Putamen (tissue), 1 donor: ENCODE measurements at places on chromosomes 16 and 17.

- no peak for DNase-seq
Observed at GRCh38 chr16:73036074-73036826, 11.7 kb downstream of the ZFHX3 start.

GRCh38 chr17:9202532-9202931 is 181.2 kb downstream of the NTN1 start:
- DNase-seq = no peak

DNA sequence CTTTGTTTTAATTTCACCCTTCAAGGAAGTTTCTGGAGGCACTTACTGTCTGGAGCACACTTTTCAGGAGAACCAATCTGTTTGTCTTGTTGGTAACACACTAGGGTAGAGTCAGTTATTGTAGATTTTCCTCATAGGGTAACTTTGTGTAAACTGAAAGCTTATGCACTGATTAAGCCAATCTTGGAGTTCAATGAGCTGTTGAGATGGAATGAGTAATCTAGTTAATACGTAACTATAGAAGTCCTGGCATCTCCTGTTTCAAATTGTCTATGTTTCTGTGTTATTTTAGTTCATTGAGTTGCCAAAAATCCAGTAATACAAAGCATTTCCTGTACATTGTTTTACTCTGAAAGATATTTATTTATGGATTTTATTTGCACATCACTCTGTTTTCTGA is 111.6 kb upstream of the HAS3 start:
- no peak for DNase-seq

- no peak for DNase-seq
Observed at GRCh38 chr16:85640254-85640558, 27.1 kb downstream of the GSE1 start.

DNA sequence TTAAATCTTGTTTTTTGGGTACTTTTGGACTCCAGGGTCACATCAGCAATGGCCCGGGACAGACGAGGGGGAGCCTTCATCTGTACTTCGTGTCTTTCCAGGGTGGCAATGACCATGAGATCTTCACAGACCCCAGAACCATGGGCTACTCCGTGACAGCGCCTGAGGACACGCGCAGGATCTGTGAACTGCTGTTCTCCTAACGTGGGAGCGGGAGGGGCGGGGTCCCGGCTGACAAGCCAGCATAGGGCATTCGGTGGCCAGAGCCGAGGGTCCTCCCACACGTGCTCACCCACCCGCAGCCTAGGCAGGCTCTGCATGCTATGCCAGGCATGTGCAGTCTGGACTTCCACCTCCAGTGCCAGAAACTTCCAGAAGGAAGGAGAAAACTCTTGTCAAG is 21.2 kb downstream of the CARHSP1 start:
- no peak for DNase-seq

DNA sequence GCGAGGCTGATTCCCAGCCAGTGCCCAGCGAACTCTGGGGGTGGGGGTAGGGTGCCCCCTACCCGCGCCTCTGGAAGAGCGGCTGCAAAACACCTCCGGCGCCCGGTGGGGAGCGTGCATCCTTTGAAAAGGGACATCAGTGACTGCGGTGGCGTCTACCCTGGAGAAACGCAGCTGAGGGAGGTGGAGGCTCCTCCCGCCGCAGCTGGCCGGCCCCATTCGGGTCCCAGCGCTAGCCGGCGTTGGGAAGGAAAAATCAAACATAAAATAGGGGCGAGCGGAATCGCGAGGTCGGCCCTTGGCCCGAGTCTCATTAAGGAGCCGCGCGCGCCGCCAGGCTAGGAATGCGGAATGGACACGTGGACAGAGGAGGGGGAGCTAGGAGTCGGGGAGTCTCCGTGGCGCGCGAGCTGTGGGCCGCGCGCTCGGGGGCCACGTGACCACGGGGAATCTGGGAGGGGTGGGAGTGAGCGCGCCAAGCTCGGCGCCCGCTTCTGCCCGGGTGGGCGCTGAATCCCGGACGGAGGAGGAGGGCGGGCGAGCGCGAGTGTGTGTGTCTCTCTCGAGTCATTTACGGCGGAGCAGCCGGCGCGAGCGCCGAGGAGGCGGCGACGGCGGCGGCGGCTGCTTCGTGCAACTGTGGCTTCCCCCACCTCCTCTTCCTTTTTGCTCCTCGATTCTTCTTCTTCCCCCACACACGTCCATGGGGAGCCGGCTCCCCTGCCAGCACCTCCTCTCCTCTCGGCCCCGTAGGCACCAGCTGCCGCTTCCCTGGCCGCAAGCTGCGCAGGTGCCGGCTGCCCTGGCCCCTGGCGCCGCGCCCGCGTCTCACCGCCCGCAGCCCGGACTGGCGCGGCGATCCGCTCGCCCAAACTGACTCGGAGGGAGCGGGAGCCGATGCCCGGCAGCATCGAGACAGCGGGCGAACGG is at the start of gene TMEM132E:
TMEM132E (plus strand) TSS at position 566 of the 930 bp plus-strand sequence. CDS start 1,495 bp downstream, outside the sequence.
- DNase-seq = peak; percentile 47

GRCh38 chr17:42748202-42748907 is 3.5 kb upstream of the EZH1 start:
- no peak for DNase-seq

DNA sequence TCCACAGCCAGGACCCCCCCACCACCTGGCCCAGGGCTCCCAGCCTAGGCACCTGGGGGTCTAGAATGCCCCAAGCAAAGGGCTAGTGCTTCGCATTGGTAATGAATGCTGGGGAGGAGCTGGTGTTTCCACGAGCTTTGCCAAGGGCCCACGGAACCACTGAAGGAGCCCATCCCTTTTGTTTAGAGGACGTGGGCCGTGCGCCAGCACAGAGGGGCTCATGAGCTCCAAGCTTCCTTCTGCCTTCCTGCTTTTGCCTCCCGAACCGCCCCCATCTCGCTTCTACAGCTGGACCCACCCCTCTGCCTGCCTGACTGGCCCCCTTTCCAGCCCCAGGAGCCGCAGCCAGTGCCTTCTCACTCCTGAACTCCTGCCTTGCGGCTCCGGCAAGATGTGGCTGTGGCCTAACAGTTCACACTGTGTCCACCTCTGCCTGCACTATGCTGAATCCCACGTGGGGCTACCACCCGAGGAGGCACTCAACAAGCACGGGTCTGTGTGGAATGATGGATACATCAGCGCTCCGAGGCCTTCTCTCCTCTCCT is 31.8 kb upstream of the RASD1 start:
- DNase-seq = no peak

- no peak for DNase-seq
Observed at GRCh38 chr16:29303520-29303919, 103.0 kb downstream of the NPIPB11 start.

- DNase-seq = no peak
Observed at GRCh38 chr16:66030036-66030435, 336.5 kb upstream of the CDH5 start.

DNA sequence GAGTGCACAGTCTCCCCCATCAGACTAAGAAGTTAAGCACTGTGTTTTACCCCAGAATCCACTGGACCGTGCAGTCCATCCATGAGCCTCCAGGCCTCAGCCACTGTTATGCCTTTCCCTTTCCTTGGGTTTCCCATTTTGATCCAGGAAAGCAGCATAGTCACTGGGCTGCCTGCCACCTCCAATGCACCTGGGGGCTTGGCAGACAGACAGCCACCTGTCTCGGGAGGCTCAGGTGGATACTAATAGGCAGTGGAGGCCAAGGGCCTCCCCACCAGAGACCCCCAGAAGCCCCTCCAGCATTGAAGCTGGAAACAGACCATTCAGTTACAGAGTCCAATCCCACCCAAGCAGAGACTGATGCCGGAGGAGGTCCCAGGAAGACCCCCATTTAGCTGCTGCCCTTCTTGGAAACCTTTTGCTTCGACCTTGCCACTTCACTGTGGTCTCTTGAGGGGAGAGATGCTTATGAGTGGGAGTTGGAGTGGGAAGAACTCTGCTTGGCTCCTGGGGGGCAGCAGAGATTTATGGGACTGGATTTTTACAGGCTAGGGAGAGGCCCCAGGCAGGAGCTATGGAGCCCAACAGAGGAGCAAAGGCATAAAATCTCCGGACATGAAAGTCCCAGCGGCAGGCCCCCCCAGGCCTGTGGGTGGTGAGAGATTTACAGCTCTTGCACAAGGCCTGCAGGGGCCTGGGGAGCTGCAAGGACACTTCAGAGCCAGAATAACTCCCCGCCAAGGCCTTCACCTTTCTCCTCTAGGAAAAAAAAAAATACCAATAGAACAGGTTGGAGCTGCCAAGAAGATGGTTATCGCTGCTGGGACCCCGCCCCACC is 12.2 kb upstream of the SP2 start:
- DNase-seq = no peak

DNA sequence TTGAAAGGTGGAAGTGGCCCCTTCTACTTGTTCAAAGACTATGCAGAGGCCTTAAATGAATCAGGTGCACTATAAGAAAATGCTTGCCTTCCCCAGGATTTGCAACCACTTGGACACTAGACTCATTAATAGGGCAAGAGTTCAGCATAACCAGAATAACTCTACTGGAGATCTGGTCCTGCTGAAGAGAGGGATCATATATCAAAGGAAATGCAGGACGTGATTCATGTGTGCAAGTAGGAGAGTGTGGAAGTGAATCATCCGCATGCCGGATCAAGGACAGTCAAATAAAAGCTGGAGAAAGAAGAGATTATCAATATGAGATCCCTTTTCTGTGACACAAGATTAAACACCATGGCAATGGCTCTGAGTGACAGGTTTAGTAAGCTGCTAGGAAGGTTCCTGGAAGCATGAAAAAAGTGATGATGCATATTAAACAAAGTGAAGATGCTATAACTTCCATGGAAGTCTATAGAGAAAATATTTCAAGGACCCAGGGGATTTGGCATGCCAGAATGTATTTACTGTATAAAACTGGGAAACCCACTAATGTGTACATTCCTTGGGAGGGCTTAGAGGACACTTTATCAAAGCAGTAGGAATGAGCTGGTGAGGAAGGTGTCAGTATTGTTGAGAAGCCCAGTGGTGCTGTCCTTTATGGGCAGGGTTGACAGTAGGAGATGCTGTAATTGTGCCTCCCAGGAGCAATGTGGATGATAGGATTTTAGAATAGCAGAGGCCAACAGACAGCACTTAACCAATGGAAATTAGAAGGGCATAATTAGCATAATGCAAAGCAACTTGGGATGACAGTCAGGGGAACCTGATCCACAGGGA is 133.1 kb downstream of the ABCA8 start:
- no peak for DNase-seq

DNA sequence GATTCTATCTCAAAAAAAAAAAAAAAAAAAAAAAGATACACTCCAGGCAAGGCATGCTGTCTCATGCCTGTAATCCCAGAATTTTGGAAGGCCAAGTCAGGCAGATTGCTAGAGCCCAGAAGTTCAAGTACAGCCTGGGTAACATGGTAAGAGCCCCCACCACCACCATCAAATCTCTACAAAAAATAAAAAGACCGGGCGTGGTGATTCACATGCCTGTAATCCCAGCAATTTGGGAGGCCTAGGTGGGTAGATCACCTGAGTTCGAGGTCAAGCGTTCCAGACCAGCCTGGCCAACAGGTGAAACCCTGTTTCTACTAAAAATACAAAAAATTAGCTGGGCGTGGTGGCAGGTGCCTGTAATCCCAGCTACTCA is 1.8 kb upstream of the ACLY start:
- no peak for DNase-seq

DNA sequence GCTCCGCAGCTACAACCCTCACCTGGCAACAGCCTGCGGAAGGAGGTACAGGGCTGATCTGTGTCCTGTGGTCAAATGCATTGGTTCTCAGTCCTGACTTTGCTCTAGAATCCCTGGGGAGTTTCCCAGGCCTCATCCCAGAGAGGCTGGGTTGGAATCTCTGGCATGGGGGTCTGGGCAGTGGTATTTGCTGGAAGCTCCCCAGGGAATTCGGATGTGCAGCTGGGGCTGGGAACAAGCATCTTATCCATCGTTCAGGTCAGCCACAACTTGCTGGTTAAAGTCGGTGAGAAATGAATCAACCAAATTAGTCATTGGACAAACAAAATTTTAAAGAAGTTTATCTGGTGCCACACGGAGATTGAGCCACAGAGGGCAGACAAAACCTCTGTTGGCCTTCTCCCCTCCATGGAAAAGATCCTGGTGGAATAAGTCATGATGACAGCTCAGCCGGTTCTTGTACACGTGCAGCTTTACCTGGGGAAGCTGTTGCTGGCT is 231.2 kb downstream of the FOXL1 start:
- no peak for DNase-seq

GRCh38 chr17:17757391-17757791 is 76.1 kb downstream of the RAI1 start:
- DNase-seq = no peak

- no peak for DNase-seq
Observed at GRCh38 chr17:42760652-42761581, at the start of gene RAMP2. Gene RAMP2, plus strand, starts transcription at chr17:42761227. Its CDS starts 35 bp downstream, at chr17:42761262.
